NCI-H187 treated with DMSO at 0.1 percent for 48 hours (cell line): ENCODE measurements at places on chromosomes 1 and 21.

DNA sequence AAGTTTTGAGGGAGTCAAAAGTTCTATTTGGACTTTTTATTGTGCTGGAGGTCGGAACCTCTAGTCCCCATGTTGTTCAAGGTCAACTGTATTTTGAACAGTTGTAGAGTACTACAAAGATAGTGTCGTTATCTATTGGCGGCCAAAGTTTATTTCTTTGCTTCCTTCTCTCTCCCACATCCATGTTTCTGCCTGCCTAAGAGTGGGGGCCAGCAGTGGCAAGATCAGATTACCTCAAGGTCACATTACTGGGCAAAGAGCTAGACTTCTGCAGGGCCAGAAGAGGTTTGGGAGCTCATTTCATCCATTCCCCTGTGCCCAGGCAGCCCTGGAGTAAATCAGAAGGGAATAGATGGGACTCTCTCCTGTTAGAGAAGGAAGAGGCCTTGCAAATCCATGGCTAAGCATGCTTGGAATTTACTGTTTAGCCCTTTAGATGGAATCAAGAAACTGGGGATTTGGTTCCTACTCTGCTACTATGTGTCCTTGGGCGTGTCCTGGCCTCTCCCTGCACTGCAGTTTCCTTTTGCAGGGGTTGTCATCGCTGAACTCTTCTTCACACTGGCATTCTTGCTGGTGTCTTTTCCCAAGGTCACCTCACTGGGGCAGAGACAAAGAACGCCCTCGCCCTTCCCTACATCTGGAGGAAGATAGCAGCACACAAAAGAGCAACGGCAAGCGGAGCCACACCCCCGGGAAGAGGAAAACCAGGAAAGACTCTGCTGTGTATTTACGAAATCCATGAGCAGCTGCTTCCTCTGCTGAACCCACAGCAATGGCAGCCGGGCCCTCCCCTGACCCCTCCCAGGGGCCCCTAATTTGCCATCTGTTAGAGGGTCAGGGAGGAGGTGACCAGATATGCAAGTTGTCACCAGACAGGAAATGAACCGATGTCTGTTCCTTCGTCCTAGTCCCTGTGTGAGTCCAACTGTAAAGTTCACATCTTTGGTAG is 73.3 kb downstream of the PLPP3 start:
- DNase-seq, result no peak

DNA sequence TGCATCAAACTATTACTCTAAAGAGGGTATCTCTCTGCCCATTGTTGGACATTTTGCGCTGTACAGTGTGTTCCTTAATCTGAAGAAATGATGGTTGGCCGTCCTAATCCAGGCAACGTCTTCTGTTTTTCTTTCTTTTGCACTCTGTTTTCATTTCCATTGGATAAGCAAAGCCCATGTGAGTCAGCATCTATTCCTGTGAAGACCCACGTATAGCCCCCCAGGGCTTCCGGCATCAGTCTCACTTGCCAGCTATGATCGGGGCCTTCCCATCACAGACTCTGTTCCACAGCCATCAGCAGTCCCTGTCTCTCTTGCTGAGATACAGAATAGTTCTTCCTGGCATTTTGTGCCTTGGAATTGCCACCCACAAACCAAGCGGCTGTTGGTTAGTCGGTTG is 29.2 kb upstream of the BRDT start:
- DNase-seq, result no peak

DNA sequence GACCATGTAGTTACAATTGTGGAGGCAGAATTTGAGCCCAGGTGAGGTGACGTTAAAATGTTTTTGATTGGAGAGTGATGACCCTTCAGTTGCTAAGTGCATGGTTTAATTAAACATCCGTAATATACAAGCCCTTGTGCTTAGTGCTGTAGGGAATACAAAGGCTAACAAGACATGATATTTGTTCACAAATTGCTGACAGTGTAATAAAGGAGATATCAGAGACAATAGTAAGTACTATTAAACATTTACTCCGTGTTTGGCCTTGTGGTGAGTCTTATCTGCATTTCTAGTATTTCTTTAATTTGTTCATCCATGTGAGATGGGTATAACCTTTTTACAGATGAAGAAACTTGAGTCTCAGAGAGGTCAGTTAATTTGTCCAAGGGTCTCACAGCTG is 37.9 kb downstream of the RLF start:
- DNase-seq, result no peak

DNA sequence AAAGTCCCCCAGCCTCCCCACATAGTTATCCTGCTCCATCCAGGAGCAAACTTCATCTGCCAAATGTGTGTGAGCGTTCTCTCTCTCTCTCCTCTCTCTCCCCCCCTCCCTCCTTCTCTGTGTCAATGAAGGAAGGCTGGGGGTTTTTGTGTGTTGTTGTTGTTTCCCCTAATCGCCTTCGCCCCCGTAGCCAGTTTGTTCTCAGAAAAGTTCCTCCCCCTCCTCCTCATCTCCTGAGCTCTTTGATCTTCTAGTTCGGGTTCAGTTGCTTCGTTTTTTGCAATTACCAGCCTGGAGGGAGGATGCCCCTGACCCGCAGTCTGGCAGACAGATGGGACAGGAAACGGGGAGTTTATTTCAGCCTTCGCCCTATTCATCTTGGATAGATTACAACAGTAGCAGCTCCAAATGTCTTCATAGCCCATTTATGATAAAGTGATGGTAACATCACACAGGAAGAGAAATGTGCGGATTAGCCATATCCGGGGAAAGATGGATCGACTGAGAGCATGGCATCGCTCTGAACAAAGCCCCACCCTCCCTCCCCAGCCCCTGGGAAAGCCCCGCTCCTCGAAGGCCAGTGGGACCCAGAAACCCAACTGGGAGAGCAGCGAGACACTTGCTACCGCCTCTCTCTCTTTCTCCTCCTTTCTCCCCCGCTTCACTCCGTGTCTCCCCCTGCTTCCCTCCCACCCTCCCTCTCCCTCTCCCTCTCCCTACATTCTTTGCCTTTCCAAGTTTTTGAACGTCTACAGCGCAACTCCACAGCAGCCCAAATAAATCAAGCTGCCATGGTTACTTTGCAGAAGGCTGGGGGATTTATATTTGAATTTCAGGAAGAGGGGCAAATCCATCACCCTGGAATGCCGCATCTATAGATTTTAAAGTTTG is 139.7 kb upstream of the ARHGEF16 start:
- no peak for DNase-seq

DNA sequence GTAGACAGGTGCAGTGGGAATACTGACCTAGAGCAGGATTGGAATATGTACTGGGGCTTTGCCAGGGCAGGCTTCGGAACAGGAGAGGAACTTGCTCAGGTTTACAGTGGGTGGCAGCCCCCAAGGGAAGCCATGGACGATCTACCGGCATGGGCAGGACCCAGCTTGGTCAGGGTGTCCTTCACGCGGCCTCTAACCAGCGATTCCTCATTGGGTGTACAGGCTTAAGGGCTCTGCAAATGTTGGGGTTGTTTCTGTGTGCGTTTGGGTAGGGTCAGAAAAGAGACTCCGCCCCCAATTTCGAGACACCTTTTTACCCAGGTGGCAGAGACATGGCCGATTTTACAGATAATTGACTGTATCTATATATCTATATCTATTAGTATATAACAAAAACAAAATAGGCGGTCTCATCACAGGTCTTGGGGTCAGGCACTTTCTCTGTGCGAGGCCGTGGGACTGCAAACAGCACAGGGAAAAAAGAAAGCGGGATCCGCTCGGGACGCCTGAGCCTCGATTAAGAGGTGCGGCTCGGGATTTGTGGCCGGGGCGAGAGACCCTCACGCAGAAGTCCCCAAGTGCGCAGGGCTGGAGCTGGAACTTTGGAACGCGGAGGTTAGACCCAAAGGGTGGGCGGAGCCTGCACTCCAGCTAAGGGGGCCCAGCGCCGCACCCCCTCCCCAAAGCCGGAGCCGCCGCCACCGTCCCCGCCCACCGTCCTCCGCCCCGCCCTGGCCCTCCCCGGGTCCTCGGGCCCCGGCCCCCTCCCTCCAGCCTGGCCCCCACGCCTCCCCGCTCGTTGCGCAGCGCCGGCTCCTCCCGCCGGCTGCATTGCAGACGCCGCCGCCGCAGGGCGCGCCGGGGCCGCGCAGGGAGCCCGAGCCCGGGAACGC is 67.5 kb upstream of the VAMP3 start:
- no peak for DNase-seq

GRCh38 chr1:154170547-154171222 is 15.8 kb upstream of the NUP210L start:
- no peak for DNase-seq

DNA sequence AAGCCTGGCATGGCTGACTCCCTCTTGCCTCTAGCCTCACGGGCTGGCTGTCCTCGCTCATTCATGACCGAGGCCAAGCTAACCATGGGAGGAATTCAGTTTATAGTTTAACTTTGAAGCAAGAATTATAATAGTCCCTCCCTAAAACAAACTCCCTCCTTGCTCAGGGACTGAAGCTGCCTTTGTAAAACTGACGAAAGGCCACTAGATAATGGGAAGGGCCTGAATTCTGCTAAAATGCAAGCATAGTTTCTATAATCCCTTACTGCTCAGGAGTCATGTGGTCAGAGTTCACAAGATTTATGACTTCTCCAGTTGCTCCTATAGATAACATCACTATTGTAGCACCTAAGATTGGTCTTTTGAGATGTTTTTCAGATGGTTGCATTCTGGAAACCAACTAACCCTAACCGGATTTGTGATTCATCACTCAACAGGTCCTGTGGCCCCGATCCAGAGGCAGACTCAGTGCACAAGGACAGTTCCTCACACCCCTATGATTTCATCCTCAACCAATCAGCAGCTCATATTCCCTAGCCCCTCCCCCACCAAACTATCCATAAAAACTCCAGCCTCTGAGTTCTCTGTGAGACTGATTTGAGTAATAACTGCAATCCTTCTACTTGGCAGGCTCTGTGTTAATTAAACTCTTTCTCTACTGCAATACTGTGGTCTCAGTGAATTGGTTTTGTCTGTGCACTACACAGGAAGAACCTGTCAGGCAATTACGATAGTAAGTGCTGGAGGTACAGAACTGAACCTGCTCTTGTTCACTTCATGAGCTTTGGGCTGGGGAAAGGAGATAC is 26.4 kb downstream of the HHIPL2 start:
- no peak for DNase-seq

DNA sequence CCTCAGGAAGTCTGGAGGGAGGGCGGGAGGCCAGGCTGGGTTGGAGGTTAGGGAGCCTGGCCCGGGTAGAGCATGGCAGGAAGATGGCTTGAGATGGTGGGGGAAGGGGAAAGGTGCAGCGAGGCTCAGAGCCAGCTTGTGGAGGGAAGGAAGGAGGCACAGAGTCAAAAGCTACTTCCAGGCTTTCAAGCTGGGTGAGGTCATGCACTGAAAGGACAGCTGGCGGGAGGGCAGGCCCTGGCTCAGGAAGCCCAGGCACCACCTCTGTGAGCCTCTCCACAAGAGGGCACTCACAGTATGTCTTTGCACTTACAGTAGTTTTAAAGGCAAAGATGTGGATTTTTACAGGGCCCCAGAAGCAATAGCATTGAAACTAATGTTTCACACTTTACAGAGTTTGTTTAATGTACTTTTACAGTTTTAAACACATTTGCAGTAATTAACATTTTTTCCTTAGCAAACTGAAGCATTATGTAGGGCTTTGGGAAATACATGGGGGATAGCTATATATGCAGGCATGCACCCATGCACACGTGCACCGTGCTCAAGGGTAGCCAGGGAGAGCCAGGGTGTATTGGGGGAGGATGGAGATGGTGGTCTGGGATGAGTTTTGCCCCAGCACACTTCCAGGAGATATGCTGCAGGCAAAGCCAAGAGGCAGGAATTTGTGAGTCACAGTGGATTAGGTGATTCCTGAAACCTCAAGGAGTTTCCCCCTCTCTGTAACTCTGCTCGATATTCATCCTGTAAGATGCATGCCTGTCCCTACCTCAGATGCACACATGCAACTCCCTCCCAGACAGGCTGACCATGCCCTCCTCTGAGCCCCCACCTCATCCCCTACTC is 6.1 kb upstream of the ADAM15 start:
- no peak for DNase-seq

DNA sequence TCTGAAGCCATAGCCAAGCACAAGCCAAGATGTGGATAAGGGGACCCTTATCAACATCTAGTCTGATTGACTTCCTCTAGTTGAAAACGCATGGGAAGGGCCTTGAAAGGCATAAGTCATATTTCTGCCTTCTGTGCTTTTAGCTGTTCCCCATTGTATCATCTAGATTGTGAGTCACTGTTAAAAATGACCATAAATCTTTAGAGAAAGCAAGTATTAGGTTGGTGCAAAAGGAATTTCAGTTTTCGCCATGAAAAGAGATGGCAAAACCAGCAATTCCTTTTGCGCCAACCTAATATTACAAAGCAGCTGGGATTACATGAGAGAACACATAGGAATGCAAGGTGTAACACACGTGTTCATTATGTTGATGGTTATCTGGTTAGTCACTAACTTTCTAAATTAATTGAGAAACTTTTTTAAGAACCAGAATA is 63.6 kb downstream of the CLIC6 start:
- DNase-seq, result no peak

DNA sequence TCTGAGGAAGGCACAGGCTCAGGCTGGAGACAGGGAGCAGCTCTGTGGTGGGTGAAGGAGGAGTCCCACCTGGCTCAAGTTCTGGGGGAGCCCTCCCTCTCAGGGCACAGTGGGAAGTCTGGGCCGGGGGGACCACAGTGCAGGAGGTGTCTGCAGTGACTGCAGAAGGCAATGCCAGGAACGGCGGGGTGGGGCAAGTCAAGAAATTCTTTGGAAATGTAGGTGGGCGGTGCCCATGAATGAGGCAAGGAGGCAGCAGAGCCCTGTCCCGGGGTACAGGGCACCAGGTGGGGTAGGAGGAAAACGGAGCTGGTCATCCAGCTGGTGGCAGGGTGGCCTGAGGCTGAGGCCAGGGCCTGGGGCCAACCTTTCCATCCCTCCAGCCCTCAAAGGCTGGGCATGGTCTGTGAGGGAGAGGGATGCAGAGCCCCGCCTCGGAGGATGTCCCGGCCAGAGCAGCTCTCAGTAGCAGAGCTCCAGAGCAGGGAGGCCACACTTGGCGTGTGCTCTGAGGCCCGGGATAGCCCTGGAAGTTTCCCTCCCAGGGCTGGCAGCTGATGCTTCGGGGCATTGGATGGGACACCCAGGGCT is 4.7 kb downstream of the TFF3 start:
- DNase-seq, result no peak

DNA sequence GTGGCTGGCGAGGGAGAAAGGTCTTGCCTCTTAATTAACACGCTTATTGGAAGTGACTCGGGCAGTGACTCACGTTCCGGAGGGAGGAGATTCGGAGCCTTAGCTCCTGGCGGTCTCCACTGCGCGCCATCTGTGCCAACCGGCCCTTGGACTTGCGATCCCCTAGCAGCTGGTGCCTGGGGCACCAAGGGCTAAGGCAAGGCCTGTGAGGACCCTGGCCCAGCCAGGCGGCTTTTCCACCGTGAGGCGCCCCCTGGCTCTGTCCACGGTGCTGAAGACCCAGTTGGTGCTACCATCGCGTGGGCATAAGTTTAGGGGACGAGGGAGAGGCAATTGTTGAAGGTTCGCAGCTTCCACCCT is 1.3 kb upstream of the SYT6 start:
- DNase-seq, result no peak

GRCh38 chr1:17633654-17634053 is 94.2 kb downstream of the ARHGEF10L start:
- no peak for DNase-seq

GRCh38 chr1:89590341-89591080 is 42.4 kb upstream of the LRRC8C start:
- DNase-seq, result no peak
